ENCODE measurements at places on chromosomes 6 and 20.
A peak's percentile ranks its signal among the peaks of the same experiment; 100 is the strongest.

GRCh38 chr20:33783256-33783655 lies 27.9 kb upstream of the CHMP4B start:
- no peak for DNase-seq

DNA sequence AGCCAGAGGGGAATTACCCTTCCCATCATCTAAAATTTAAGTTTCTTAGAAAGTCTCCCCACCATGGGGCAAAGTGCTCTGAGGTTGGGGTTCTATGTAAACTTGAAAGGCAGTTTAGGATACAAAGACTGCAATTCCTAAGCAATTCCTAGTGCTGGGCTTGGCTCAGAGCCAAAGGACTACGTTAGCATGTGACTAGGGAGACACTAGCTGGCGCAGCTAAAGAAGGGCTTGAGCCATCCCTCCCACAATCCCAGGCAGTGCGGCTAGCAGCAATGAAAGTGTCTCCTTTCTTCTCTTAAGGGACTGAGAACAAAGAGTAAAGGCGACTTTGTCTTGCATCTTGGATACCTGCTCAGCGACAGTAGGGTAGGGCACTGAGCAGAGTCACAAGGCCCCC lies 306.6 kb upstream of the FKBP1C start:
- DNase-seq, result no peak

DNA sequence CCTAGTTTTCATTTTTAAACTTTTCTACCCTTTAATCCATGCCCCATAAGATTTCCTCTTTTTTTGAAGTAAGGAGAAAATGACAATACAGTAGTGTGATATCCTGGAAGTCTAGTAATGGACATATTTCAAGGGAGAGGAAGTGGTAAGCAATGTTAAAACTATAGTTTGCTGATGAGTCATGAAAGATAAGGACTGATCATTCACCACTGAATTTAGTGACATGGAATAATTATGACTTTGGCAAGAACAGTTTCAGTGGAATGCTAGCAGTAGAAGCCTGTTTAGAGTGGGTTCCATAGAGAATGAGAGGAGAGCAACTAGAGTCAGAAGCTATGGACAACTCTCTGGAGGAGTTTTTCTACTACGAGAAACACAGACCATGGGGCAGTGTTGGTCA lies 24.9 kb upstream of the SLC2A12 start:
- no peak for DNase-seq

GRCh38 chr6:149951626-149952025 lies 9.8 kb downstream of the ULBP2 start:
- DNase-seq, result no peak

DNA sequence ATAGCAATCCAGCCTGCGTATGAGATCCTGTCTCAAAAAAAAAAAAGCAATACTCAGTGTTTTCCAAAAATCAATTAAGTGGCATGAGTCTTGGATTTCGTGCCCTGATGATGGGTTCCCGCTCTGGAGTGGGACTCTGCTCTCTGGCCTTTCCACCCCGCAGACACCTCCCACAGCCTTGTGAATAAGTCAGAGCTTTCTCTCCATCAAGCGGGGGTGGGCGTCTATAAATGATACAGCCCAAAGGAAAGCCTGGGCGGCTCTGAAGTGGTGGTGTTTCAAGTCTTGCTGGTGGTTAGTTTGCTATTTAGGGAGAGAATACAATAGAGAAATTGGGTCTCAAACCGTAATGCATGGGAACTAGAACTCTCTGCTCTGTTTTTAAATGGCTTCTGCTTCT lies 52.5 kb upstream of the TAGAP start:
- DNase-seq, result peak; percentile 42

DNA sequence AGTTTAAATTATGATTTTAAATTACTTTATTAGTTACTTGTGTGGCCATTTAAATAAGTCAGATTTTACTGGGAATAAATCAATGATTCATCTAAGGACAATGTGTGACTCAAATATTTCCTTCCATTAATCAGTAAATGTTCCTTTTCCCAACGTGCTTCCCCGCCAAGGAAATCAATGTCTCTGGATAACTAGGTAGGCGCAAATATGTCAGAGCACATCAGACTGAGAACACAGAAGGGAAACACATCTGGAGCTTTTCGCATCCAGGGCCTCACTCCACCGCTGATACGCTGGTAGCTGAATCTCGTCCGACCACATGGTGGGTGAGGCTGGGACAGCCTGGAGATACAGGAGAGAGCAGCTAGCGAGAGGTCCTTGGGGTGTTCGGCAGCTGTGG lies 56.4 kb upstream of the RPS6KA2 start:
- DNase-seq, result no peak

DNA sequence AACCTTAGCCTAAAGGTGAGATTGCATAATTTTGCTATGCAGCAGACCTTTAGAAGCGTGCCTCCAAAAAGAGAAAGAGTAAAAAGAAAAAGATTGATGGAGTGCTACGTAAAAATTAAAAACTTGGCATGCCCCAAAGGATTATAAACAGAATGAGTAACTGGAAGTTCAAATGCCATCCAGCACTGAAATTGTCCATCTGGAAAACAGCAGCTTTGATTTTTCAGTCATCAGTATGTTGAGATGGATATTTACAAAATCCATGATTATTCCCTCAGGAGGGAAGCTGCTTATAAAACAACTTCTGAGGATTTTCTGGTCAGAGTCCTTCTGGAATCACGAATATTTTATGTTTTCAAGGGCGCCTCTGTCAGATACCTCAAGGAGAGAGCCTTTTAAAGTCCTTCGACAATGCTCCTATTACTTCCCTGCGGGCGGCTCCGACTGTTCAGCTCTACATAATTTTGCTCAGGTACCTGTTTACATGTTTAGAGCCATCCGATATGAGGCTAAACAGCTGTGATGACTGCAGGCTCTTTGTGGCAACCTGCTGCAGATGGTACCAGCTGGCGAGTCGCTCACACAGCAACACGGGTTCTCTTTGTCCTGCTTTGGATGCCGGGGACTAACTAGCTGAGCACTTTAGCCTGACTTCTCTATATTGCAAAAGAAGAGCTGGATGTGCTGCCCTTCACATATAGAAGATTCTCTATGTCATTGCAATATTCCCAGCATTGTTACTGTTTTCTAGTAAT lies 83.3 kb downstream of the RCAN2 start:
- DNase-seq, result no peak

DNA sequence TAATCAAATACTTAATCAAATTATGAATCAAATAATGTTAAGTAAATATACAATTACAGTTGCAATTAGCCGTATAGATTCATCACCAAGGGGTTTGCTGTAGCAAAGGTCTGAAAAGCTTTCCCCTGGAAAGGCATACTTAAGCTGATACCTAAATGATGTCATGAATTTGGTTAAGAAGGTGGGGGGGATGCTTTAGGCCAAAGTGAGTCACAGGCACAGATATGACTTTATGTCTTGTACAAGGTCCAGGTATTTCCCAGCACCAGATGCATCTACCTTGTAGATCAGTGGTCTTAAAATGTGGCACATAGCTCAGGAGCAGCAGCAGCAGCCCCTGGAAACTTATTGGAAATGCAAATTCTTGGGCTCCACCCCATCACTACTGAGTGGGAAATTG lies 557.3 kb upstream of the CDH4 start:
- DNase-seq, result no peak

GRCh38 chr6:84422380-84422968 lies 195.0 kb upstream of the CEP162 start:
- DNase-seq, result no peak

Data from activated CD8-positive, alpha-beta memory T cell treated with anti-CD3 and anti-CD28 coated beads for 4 hours (primary cell).